ENCODE measurements at places on chromosomes 2 and 18. TPM values are rescaled to one million over a fixed set of nuclear protein-coding genes. Genes with fewer than 3 reads are reported as not detected.

The UGT1A5 gene
- total RNA-seq, result 3.2 TPM

The TUBB6 gene
- total RNA-seq, result 211 TPM

The C1D gene
- total RNA-seq, result 27.6 TPM

The GREB1L gene
- total RNA-seq, result 7.6 TPM

The DPP10 gene
- total RNA-seq, result 1.4 TPM

The NLRC4 gene
- 0.19 TPM for total RNA-seq

The TSPYL6 gene
- total RNA-seq, result not detected

The EGR4 gene
- total RNA-seq, result not detected

The AFF3 gene
- 3.9 TPM for total RNA-seq

The SERPINB13 gene
- total RNA-seq, result 10.9 TPM

The L3MBTL4 gene
- 12.9 TPM for total RNA-seq

The SH2D6 gene
- total RNA-seq, result not detected

The NCK2 gene
- total RNA-seq, result 59.4 TPM

The IL18RAP gene
- 2.3 TPM for total RNA-seq

The INPP5D gene
- total RNA-seq, result 6.5 TPM

The CABYR gene
- 3.6 TPM for total RNA-seq

The IL37 gene
- total RNA-seq, result 133 TPM

The IL1RL2 gene
- total RNA-seq, result 7.0 TPM

The OTX1 gene
- total RNA-seq, result 12.9 TPM

The FAP gene
- total RNA-seq, result 1.8 TPM

The AQP12A gene
- not detected for total RNA-seq

The HNMT gene
- 20.1 TPM for total RNA-seq

The CNGA3 gene
- not detected for total RNA-seq

The ADCY3 gene
- total RNA-seq, result 74.4 TPM

The NEURL3 gene
- total RNA-seq, result 1.5 TPM

The AGXT gene
- not detected for total RNA-seq

The GKN1 gene
- not detected for total RNA-seq

The ANXA4 gene
- total RNA-seq, result 81.3 TPM

The CTAGE1 gene
- not detected for total RNA-seq

The MC5R gene
- not detected for total RNA-seq

The CLEC4F gene
- total RNA-seq, result 3.0 TPM

The KCNS3 gene
- total RNA-seq, result 34.8 TPM

The SAG gene
- not detected for total RNA-seq

The WDR75 gene
- 37.6 TPM for total RNA-seq

The HAAO gene
- total RNA-seq, result 3.9 TPM

The NGEF gene
- total RNA-seq, result 25.0 TPM

The TGFBRAP1 gene
- total RNA-seq, result 36.2 TPM

The FZD7 gene
- total RNA-seq, result 13.5 TPM

The FOXI3 gene
- 0.21 TPM for total RNA-seq

The AMER3 gene
- total RNA-seq, result not detected

The KIF1A gene
- 15.9 TPM for total RNA-seq

The DNAJC5G gene
- not detected for total RNA-seq

The TMEM247 gene
- not detected for total RNA-seq

The WBP1 gene
- total RNA-seq, result 121 TPM

The VWA3B gene
- not detected for total RNA-seq
